ENCODE measurements at places on chromosomes 12 and 14. TPM values are rescaled to one million over a fixed set of nuclear protein-coding genes. Genes with fewer than 3 reads are reported as not detected.

DNA sequence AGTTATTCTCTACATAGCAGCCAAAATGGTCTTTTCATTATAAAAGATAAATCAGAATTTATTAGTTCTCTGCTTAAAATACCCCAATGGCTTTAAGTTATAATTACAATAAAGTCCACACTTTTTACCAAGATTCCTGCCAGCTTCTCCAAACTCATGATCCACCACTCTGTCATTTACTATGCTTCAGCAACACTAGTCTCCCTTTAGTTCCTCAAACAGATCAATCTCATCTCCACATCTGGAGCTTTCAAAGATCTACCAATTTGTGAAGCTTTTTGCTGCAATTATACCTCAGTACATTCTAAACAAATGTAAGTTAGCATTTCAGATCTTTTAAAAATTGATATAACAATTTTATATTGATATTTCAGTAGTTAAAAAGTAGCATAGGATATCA is 24.9 kb downstream of the CATSPERB start:
- H3K4me3 ChIP-seq = no peak overlapping the region
- no peaks in the 10 kb centered on the region for H3K27me3 ChIP-seq
- no peaks in the 10 kb centered on the region for H3K36me3 ChIP-seq
- DNase-seq = no peak
- no peak overlapping the region for H3K27ac ChIP-seq
- no peaks in the 10 kb centered on the region for H3K4me1 ChIP-seq

- DNase-seq = no peak
- H3K4me1 ChIP-seq = peaks cover 11% of the 10 kb centered on the region
- no peak overlapping the region for H3K4me3 ChIP-seq
- H3K27ac ChIP-seq = no peak overlapping the region
- no peaks in the 10 kb centered on the region for H3K36me3 ChIP-seq
These were observed 3.0 kb downstream of the LGR5 start for GRCh38 chr12:71442567-71442931.

The CISTR gene
- not detected for total RNA-seq

DNA sequence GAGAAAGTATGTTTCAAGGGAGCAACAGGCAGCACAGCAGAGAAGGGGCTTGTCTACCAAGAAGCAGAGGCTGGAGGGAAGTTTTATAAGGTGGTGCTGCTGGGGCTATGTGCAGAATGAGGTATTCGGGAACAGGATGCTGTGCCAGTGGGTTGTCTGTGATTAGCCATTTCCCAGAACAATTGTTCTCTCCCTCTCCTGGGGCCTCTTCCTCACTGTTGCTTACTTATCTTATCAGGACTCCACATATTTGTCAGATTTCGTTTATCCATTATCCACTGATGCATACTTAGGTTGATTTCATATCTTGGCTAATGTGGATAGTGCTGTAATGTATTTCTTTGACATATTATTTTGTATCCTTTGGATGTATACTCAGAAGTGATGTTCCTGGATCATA is 195.1 kb upstream of the RTL1 start:
- DNase-seq = no peak
- H3K27ac ChIP-seq = no peak overlapping the region
- peaks cover 6% of the 10 kb centered on the region for H3K27me3 ChIP-seq
- H3K4me3 ChIP-seq = no peak overlapping the region

GRCh38 chr14:26738571-26738970 is 140.7 kb upstream of the NOVA1 start:
- no peaks in the 10 kb centered on the region for H3K4me1 ChIP-seq
- H3K36me3 ChIP-seq = no peaks in the 10 kb centered on the region
- H3K4me3 ChIP-seq = no peak overlapping the region
- H3K27ac ChIP-seq = no peak overlapping the region
- no peak for DNase-seq
- H3K27me3 ChIP-seq = no peaks in the 10 kb centered on the region

- no peaks in the 10 kb centered on the region for H3K36me3 ChIP-seq
- no peak for DNase-seq
- peaks cover 19% of the 10 kb centered on the region for H3K27me3 ChIP-seq
- peaks cover 7% of the 10 kb centered on the region for H3K4me1 ChIP-seq
- H3K4me3 ChIP-seq = no peak overlapping the region
- no peak overlapping the region for H3K27ac ChIP-seq
These were observed 45.0 kb downstream of the SYNE3 start for GRCh38 chr14:95471476-95471875.

The KRT1 gene
- total RNA-seq = 837 TPM

The TSHR gene
- total RNA-seq = 0.65 TPM

The L3HYPDH gene
- 18.2 TPM for total RNA-seq

The CLEC4A gene
- 0.29 TPM for total RNA-seq

GRCh38 chr14:87286191-87286590 is 706.8 kb downstream of the GALC start:
- DNase-seq = no peak
- no peak overlapping the region for H3K4me3 ChIP-seq
- H3K36me3 ChIP-seq = no peaks in the 10 kb centered on the region
- no peak overlapping the region for H3K27ac ChIP-seq
- no peaks in the 10 kb centered on the region for H3K27me3 ChIP-seq

GRCh38 chr12:19312637-19313036 is 126.7 kb upstream of the AEBP2 start:
- no peak for DNase-seq
- no peaks in the 10 kb centered on the region for H3K27me3 ChIP-seq
- H3K27ac ChIP-seq = no peak overlapping the region
- H3K4me3 ChIP-seq = no peak overlapping the region
- H3K36me3 ChIP-seq = peaks cover 16% of the 10 kb centered on the region
- H3K4me1 ChIP-seq = no peaks in the 10 kb centered on the region

GRCh38 chr14:58540749-58541632 is 96.8 kb upstream of the DACT1 start:
- no peak overlapping the region for H3K27ac ChIP-seq
- H3K27me3 ChIP-seq = no peaks in the 10 kb centered on the region
- no peak overlapping the region for H3K4me3 ChIP-seq
- no peak for DNase-seq

DNA sequence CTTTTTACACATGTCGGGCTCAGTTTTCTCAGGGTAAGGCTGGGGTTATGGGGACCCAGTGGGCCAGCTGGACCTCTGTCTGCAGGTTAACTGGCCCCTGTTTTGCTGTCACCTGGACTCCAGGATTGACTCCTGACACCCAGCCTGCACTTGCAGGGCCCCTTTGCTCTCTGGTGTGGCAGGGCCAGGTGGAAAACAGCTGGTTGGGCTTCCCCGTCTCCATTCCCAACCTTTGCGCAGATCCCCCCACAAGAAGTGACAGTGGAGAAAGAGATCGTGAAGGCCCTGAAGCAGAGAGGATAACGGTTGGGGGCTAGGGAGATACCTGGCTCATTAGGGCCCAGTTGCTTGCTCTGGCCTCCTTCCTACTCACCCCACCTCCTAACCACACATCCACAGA is 1.5 kb upstream of the PPP1R1A start:
- peaks cover 64% of the 10 kb centered on the region for H3K27me3 ChIP-seq
- no peak for DNase-seq
- peak overlapping the region; percentile 45 for H3K27ac ChIP-seq
- H3K4me1 ChIP-seq = peaks cover 33% of the 10 kb centered on the region
- peak overlapping the region; percentile 83 for H3K4me3 ChIP-seq

The GPX2 gene
- 69.7 TPM for total RNA-seq

All from type B pancreatic cell (in vitro differentiated cells).